ENCODE measurements at places on chromosomes 5 and 9.

DNA sequence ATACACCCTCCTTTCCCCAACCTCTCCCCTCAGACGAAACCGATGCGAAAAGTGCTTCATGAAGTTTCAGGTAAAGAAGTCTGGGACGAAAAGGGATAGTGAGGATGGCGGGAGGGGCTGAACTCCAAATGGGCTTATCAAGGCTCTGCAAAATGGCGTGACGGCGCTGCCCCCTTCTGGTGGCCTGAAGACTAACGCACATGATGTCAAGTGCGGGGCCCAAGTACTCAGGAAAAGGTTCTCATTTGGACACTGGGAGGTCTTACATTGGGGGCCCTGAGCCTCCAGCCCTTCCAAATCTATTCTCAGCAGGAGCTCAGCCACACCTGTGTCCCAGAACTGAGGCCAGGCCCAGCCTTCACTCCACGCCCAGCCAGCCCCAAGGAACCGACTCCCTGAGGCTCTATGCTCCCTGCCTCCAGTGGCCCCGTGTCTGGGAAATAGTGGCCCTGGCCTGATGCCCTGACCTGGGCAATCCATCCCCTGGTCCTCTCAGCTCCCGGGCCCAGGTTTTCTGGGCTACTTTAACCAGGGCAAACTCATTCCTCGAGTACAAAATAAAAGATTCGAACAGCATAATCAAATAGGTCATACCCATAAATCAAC lies 119.9 kb downstream of the KCNIP1 start:
- DNase-seq = peak; percentile 63

GRCh38 chr5:39485079-39485478 lies 60.3 kb upstream of the DAB2 start:
- DNase-seq = no peak

GRCh38 chr5:1096838-1097237 lies 15.0 kb downstream of the SLC12A7 start:
- no peak for DNase-seq

DNA sequence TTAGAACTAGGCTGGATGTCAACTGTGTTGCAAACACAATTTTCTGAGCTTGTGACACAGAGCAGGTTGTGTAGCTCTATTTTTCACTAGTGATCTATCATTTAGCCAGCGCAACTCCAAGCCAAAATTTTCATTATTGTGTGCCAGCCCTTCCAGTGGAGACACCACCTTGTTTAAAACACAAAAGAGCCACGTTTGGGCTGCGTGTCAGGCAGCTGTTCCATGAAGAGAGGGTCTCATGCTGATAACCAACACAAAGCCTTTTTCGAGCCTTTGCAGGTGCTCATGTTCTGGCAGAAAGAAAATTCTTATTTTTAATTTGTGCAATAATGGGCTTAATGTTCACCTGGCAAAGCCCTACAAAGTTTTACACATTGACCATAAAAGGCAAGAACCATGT lies 237.6 kb upstream of the RGMB start:
- DNase-seq = no peak

DNA sequence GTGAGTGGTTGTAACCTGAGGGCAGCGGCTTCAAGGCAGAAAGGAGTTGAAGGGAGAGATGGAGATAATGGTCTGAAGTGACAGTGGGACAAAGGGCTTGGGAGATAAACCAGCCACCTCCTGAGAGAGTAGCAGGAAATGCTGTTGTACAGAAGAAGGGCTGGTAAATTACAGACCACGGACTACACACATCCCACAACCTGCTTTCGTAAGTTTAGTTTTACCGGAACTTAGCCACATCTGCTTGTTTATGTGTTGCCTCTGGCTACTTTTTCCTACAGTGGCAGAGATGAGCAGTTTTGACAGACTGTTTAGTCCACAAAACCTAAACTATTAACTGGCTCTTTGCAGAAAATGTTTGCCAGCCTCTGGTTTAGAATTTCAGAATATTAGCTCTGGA lies 269.5 kb downstream of the ARHGEF28 start:
- no peak for DNase-seq

GRCh38 chr5:14445576-14446290 lies 135.9 kb upstream of the OTULINL start:
- DNase-seq = peak; percentile 75

- no peak for DNase-seq
Observed at GRCh38 chr5:88407341-88407740, 138.7 kb upstream of the TMEM161B start.

GRCh38 chr9:110714314-110714713 lies 45.7 kb downstream of the MUSK start:
- DNase-seq = no peak

- DNase-seq = no peak
Observed at GRCh38 chr5:62312036-62312435, 6.0 kb downstream of the KIF2A start.

DNA sequence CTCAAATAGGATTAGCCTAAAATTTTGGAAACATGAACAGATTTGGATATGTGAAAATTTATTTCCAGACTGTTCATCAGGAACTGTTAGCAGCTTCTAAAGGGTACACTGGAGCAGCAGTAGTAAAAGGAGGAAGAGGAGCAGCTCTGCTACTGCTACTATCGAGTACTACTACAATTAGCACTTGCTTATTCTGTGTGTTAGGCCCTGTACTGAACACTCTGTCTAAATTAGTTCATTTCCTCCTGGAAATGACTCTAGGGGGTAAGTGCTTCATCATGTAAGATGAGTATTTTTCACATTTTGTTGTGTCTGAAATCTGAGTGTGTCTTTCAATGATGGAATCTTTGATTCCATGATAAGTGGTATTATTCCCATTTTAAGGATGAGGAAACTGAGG lies 9.8 kb downstream of the CD274 start:
- no peak for DNase-seq

- no peak for DNase-seq
Observed at GRCh38 chr5:14457476-14457875, 124.1 kb upstream of the OTULINL start.

GRCh38 chr9:87245271-87245670 lies 252.4 kb upstream of the DAPK1 start:
- DNase-seq = no peak

DNA sequence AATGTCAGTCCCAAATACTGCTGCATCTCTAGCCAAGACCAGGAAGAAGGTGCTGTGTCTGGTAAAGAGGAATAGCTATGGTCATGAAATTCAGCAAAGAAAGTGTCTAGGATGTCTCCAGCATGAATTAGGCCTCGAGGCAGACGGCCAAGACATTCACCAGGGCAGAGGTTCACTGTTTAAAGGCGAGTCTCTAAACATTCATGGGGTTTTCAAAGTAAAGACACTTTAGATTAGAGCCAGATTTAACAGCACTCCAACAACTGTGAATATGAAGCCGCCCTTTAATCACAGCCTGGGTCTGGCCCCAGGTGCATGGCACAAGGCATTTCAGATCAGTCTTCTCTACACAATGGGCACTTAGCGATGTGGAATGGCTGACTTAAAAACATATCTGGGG lies 95.0 kb downstream of the ANKH start:
- no peak for DNase-seq

DNA sequence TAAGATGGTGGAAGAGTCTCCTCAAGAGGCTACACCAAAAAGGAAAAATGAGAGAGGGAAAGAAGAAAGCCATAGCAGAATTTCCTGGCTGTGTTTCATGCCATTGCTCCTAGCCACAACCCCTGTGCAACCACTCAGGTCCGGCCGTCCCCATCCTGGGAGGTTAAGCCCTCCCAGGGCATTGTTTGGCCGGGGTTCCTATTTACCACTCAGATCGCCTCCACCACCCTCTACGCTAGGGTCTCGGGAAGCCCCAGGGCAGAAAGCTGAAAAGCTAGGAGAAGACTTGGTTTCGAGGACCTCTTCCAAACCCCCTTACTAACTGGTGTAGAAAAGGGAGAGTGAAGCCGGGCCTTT lies 715 bp downstream of the RC3H2 start:
- DNase-seq = peak; percentile 24

DNA sequence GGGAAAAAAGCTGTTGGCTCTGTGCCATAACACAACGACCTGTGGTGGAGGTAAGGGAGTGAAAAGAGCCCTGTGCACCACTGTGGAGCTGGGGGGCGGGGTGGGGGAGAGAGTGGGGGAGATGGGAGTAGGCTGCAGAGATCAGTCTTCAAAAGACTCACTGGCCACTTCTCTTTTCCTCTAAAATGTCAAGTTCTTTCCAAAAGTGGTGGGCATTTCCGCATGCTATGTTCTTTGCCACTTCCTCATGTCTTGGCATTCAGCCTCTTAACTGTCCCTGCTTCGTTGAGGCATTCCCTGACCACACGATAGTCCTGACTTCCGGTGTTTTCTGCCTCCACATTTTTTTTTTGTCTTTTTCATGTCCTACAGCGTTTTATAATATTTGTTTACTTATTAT lies 2.4 kb upstream of the PPP2R2B start:
- DNase-seq = no peak

DNA sequence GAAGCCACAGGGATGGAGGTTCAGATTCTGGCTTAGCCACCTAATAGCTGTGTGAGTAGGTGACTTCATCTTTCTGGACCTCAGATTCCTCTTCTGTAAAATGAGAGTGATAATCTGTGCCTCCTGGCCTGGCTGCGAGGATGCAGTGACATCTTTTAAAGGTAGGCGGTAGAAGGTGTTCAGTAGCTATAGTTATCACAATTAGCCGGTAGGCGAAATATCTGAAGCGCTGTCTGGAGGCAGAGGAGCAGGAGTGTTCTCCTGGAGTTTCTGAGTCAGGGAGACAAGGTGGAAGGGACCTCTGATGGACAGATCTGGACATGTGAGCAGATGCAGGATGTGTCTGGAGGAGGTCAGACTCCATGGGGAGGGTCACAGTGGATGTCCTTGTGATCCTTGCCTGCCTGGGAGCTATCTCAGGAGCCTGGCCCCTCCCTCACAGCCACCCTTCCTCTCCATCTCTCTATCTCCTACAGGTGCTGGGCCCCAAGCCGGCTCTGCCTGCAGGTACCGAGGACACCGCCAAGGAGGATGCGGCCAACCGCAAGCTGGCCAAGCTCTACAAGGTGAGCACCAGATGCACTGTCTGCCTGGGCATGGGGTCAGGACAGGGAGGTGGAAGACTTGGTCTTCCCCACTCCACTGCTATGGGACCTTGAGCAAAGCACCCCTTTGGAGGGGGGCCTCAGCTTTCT lies 45.6 kb downstream of the GSN start:
- no peak for DNase-seq

- DNase-seq = no peak
Observed at GRCh38 chr5:74044936-74045335, 418.9 kb downstream of the ARHGEF28 start.

- DNase-seq = no peak
Observed at GRCh38 chr5:68267066-68267465, 51.5 kb downstream of the PIK3R1 start.

DNA sequence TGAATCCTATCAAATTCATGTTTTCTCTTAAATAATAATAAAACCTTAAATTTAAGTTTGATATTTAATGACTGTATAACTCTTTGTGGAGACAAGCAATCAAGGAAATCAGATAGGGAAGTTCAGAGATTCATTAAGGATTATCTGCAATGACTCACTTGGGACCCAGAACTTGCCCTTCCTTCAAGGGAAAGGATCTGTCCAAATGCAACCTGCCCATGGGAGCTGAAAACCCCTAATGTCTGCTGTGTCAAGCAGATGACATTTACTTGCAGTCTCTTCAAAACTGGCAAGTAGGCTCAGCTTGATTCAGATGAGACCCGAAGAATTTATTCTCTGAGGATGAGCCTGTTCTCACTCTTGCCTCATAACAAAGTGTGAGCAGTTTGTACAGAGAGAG lies 1577.6 kb downstream of the EFNA5 start:
- no peak for DNase-seq

DNA sequence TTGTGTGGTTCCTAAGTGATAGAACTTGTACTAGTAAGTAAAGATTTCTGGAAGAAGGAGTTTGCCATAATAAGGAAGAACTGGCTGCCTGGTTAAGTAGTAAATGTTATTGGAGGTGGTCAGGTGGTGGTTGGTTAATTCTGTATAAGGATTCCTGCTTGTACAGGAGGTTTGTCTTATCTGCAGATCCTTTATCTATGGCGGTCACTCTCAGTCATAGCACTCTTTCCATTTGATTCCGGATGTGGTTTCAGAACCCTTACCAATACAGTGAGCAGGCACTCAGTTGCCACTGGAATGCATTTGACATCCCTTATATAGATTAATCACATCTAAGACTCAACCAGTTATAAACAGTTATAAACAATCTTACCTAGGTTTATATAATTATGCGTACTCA lies 50.3 kb downstream of the RAD50 start:
- DNase-seq = no peak

DNA sequence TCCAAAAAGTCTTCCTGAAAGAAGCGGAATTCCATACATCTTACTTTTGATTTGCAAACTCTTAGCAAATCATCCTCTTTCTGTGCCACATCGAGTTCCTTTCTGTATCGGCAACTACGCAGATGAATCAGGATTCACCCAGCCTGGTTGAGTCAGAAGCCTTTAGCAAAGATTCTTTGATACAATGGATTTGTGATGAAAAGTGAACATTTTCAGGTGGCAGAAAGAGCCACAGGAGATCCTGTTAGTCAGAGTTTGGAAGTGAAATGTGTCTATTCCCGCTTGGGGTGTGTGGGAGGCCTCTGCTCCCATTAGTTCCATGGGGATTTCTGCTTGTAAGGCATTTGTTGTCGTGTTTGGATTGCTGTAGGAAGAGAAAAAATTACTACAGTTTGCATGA lies 351.8 kb upstream of the WWC1 start:
- peak; percentile 67 for DNase-seq

DNA sequence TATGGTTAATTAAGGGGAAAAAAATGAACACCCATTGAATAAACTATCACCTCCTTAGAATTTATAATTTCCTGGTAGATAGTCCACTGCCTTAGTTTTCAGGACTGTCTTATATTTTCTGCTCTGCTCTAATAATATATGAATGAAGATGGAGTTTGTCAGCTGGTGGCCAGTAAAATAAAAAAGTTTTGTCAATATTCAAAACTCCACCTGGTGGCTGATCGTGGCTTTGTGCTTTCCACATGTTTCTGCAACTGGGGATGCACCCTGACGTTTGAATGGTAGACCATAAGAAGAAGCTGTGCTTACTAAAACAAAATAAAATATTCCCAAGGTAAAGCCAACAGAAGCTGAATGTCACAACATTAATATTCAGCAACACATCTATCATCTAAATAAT lies 286.6 kb upstream of the IZUMO3 start:
- DNase-seq = peak; percentile 0

- DNase-seq = peak; percentile 22
Observed at GRCh38 chr5:125333416-125333815, 587.0 kb upstream of the ZNF608 start.

DNA sequence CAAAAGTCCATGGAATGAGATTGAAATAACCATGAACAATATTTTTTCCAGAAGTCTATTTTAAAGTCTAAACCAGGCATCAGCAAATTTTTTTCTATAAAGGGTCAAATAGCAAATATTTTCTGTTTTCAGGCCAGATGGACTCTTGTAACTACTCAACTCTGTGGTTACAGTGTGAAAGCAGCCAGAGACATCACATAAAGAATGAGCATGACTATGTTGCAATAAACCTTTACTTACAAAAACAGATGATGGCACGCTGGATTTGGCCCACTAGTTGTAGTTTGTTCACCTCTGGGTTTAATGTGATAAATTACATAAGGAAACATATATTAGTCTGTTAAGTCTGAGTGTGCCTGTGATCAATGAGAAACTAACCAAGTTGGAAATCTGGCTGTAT lies 319.2 kb downstream of the TRPM3 start:
- DNase-seq = peak; percentile 18

- peak; percentile 85 for DNase-seq
Observed at GRCh38 chr5:180333661-180334060, 19.5 kb downstream of the GFPT2 start.
